ENCODE measurements at places on chromosomes 2 and 18.

DNA sequence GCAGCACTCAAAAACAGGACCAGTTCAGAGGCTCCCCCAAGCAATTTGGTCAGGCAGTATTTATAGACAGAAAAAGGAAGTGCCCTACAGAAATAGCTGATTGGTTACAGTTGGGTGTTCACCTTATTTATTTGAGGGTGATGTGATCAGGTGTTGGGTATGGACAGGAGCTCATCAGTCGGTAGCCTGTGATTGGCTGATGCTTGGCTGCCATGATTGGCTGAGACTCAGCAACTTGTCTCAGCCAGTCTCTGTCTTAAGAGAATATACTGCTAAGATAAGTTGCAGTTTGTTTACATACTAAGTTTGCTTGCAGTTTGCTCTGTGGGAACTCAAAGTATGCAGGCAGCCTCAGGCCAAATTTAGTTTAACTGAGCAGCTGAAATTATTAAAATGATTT is 9.4 kb downstream of the ABCG8 start:
- DNase-seq, result no peak

GRCh38 chr18:67260841-67261240 is 255.7 kb downstream of the DSEL start:
- no peak for DNase-seq

DNA sequence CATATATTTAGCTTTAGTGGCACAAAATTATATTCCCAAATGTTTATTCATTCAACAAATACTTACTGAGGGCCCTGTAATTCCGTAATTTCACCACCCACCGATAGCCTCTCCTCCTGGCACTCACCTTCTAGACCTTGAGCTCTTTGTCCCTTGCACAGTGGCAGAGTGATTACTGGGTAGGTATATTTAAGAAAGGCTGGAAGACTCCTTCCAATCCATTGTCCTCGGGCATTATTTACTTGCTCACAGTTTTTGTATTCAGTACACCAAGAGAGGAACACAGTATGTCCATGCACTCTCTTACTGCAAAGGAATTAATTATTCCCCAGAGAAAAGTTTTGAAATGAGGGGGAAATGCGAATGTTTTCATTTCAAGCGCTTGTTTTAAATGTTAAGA is 1.1 kb upstream of the CDCA7 start:
- no peak for DNase-seq

DNA sequence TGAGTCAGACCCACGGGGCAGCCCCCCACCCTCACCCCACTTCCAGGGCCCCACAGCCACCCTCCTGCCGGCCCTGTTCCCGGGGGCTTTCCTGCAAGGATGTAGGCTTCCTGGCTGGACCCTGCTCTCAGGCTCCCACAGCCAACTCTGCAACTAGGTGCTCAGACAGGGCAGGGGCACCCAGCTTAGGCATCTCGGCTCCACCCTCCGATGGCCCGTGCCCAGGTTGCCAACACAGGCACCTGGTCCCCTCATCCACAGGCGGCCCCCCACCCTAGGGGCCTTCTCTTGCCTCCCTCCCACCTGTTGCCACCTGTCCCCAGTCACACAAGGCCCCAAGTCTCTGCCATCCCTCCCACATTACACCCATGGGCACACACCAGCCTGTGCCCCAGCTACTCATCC is 34.6 kb downstream of the HS6ST1 start:
- DNase-seq, result no peak

DNA sequence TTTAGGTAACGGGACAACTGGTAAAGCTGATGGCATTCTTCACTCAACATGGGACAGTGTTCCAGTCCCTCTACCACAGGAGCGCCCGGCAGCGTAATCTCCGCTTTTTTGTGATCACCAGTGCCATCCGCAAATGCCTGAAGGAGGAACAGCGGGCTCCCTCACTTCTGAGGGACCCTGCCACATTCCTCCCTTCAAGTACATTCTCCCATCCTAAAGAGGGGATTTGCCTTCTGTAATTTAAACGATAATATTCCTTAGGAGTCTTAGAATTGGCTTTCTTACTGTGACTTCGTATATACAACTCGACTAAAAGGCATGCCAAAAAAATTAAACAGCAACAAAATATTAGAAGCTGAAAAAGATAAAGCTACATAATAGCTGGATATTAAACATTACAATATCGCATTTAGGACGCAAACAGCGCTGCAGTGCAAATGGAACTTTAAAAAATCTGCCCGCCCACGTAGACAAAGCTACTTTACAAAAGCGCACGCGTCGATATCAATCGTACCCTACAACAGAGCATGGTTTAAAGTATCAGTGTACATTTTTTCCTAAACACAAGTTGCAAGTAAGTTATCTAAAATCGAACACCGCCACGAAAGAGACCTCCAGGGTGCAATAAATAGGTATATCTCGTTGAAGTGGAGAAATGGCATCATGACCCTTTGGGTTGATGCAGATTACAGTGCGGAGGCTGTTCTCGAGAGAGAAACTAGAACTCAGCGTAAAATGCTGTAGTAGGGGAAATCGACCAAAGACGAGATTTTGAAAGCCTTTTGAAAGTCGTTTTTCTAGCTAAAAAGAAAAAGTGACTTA is 2.3 kb upstream of the VSNL1 start:
- DNase-seq, result no peak

GRCh38 chr18:11071300-11071699 is 78.1 kb downstream of the PIEZO2 start:
- DNase-seq, result no peak

DNA sequence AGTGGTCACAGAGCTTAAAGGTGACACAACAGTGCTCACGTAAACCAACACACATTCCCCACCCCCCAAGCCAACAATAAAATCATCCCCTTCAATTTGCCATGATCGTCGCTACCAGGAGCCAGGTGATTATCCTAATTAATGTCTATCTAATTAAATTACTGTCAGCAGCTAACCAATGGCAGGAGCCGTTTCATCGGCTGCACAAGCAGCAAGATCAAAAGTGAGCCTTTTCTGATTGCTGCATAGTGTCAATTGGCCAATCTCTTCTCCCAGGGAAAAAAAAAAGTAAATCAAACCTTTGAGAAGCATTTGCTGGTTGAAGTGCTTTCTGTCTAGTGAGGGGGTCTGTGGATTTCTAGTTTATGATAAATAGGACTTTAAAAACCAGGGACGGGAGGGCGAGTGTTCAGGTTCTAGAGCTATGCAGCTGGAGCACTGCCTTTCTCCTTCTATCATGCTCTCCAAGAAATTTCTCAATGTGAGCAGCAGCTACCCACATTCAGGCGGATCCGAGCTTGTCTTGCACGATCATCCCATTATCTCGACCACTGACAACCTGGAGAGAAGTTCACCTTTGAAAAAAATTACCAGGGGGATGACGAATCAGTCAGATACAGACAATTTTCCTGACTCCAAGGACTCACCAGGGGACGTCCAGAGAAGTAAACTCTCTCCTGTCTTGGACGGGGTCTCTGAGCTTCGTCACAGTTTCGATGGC is at the start of gene TBR1:
Gene TBR1, plus strand, starts transcription at position 311 of the 721 bp plus-strand sequence. Its CDS starts 114 bp downstream, at position 425.
- DNase-seq, result no peak

GRCh38 chr18:1993866-1994265 is 577.4 kb downstream of the METTL4 start:
- no peak for DNase-seq

GRCh38 chr2:65059071-65059470 is 2.9 kb downstream of the CEP68 start:
- no peak for DNase-seq

GRCh38 chr18:48934723-48935432 is 15.9 kb downstream of the SMAD7 start:
- DNase-seq, result no peak

GRCh38 chr2:30985493-30986230 is 152.6 kb downstream of the GALNT14 start:
- DNase-seq, result no peak

GRCh38 chr2:237254369-237254861 is 159.5 kb downstream of the COL6A3 start:
- no peak for DNase-seq

GRCh38 chr2:168962636-168963035 is 61.5 kb downstream of the G6PC2 start:
- DNase-seq, result no peak

DNA sequence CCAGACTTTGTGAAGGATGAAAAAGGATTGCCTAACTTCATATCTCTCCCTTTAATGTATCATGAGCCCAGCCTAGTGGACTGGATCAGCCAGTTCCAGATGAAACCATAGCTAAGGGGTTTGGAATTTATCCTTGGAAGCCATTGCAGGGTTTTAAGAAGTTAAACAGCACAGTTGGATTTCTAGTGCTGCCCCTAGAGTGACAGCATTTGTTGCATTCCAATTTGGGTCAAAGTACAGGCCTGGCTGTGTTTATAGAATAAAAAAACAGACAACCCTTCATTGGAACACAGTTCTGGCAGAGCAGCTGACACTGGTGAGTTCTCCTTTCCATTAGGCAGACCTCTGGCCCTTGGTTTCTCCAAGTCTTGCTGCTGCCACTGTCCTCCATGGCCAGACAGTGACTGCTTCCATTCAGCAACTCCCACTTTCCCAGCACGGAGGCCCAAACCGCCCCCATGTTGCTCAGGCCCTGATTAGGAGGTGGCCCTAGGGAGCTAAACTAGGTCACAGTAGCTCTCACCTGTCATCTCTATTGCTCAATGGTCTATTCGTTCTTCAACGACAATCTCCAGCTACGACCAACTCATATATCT is 8.0 kb downstream of the GPR39 start:
- no peak for DNase-seq

GRCh38 chr2:236366397-236366796 is 102.2 kb upstream of the ASB18 start:
- peak; percentile 37 for DNase-seq

- DNase-seq, result no peak
Measured at GRCh38 chr2:55239656-55240222, 7.3 kb downstream of the RPS27A start.

- DNase-seq, result no peak
Measured at GRCh38 chr2:9673914-9674481, 43.2 kb upstream of the YWHAQ start.

DNA sequence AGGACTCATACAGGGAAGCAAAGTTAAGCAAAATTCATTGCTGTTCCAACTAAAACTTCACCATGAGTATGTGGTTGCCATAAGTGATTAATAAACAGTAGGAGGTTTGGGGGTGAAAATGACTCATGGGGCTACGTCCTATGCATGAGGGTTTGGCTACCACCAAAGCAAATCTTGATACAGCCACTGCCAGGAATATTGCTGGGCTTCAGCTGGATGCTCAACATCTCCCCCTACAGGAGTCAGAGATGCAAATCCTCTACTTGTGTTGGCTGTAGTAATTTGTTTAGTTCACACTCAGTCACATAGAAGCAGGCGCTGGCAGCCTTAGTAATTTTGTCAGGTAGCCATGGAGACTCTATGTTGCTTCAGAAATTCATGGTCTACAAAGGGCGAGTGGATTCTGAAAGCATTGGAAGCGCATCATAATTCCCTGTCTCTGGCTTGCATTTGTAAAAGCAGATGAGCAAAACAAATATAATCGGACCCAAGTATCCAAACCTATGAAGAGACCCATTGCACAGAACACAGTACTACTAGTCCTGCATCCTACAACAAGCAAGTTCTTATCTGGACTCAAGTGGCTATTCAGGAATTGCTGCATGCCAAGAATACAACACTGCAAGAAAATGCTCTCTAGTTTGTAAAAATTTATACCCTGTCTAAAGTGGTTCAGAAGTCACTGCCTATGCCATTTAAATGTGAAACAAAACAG is 76.0 kb downstream of the CD28 start:
- DNase-seq, result peak; percentile 93

DNA sequence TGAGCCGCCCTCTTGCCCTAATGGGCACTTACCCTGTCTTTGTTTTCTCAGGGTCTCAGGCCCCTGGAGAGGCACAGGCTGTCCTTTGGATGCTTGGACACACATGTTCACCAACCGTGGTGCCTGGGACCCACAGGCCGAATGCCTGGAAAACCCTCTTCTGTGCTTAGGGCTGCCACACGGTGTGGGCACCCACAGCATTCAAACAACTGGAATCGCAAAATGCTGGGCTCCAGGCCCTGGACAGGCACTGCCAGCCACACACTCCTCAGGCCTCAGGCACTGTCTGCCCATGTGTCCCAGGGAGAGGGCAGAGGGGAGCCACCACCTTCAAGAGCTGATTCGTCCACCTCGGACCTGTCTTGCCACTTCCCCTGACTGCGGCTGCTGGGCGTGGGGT is 123.1 kb upstream of the ACKR3 start:
- DNase-seq, result no peak

- DNase-seq, result no peak
Measured at GRCh38 chr2:164055623-164056022, 319.8 kb upstream of the FIGN start.

GRCh38 chr2:69957965-69958364 is 3.5 kb downstream of the ASPRV1 start:
- DNase-seq, result no peak

- DNase-seq, result no peak
Measured at GRCh38 chr2:32485399-32485798, 128.6 kb downstream of the BIRC6 start.

GRCh38 chr2:64363848-64364247 is 90.1 kb upstream of the LGALSL start:
- DNase-seq, result no peak

DNA sequence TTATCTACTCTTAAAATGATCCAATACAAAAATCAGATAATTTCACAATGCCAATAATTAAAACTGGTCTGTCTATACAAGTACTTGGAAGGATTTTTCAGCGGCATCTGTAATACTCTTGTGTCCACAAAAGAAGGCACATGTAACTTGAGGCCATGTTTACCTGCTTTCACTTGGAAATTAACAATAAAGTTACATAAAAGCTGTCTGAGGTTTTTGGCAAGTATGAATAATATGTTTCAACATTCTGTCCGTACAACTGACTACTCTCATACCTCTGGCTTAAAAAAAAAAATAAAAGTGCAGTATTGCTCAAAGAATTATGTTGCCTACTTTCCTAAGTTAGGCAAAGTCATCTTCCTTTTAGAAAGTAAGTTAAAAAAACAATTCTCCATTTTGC is 253.6 kb downstream of the NBAS start:
- no peak for DNase-seq

- no peak for DNase-seq
Measured at GRCh38 chr2:149037851-149038250, 648 bp upstream of the LYPD6B start.
